ENCODE measurements at places on chromosomes 1 and 21.

DNA sequence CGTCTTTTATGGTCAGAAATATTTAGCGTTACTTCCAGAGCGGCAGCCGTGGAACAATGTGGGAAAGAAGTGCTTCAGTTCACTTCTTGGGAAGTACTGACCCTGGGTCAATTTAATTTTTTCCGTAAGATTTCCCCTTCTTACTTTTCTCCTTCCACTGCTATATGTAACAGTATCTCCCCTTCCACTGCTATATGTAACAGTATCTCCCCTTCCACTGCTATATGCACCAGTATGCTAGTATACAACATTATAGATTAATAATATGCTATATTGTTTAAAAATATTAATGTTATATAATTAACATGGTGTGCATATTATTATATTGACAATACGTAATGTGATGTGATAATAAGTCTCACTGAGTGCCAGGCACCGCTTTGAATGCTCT, 69.7 kb upstream of the ERG start:
- DNase-seq, result no peak

- no peak for DNase-seq
Observed at GRCh38 chr1:12125422-12126355, 41.1 kb upstream of the TNFRSF1B start.

DNA sequence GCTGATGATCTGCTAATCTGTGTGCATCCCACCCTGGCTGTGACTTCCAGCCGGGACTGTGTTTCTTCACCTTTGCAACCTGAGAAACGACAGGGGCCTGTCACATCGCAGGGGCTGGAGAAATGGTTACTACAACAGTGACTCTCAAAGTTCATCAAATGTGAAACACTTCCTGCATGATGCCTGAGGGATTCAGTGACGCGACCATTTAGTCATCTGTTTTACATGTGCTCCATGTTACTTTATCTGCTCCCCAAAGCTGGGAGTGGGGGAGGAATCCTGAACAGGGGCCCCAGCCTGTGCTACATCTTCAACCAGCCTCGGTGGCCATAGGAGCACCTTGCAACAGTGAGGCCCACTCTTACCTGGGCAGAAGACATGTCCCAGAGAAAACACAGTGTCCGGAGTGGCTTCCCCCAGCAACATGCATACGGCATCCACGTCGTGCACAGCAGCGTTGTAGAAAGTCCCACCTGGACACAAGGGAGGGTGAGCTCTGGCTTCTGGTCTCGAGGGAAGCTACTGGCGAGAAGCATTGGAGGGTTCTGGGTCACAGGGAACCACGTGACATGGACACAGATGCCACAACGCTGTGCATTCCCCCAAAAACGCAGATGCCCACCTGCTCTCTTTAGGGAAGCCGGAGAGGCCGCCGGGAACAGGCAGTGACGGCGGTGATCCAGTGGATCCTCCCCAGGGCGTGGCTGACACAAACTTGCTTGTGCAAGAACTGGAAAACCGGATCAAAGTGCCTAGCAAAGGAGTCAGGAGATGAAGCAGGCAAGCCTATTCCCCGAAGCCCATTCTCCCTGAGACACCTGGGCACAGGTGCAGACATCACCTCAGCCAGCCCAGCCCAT, 9.6 kb upstream of the CCDC27 start:
- DNase-seq, result no peak

DNA sequence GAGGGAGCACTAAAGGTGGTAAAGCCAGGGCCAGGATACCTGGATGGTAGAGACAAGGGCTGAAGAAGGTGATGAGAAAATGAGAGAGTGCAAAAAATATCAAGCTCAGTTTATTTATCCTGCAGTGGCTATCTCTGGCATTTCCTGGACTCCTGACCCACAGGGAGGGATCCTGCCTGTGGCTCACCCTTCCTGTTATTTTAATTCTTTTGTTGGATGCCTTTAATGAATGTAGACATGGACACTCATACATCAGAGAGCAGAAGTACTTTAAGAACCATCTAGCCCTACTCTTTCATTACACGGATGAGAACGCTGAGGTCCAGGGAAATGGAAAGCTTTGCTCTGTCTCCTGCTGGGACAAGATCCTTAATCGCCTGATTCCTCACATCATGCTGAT, 20.6 kb downstream of the JUN start:
- DNase-seq, result no peak

DNA sequence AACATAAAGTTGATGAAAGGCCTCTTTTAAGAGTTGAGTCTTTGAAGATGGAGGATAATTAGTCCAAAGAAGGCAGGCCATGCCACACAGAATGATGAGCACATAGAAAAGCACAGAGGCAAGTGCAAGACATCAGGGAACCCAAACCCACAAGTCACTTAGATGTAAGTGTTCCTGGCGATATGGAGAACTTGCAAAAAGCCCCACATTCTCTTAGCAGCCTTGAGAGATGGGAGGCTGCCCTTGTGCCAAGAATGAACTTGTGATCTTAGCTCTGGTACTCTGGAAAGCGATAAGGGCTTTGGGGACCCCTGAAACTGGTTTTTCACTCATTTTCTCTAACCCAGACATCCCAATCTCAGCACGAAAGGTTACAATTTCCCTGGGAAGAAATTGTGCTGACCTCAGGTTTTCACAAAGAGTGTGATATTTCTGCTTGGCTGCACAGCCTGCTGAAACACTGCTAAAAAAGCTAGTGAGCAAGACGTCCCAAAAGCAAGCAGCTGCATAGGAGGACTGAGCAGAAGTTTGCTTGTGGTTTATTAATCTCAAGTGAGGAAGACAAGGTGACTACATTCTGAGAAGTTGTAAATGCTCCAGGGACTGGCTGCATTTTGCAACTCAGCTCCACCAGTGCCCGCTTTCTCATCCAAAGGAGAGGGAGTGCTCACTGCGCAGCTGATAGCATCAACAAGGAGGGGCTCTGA, 496.9 kb upstream of the CAMK1G start:
- DNase-seq, result no peak

DNA sequence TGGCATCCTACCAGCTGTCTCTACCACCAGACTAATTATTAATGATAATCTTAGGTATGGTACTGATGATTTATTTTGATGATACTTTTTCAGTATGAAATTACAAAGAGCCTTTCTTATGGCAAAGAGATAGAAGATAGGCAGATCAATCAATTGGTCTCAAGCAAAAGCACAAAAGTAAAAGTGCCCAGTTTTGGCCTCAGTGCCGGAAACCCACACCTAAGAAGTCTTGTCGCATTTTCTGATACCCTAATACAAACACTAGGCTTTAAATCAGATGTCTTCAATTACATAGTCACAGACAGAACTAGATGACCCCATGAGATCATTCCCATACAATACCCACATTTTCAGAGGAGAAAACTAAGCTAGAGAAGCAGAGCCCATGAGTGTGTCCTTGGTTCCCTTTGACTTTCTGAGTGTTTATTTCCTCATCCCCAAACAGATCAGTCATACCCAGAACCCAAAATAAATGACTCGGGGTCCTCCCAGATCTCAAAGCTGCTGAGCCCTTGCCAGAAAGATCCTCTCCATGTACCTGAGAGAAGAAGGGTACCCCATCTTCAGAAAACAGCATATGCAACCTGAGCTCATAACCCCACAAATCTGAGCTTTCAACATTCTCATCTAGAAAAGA, 7.7 kb downstream of the ITPKB start:
- DNase-seq, result no peak

DNA sequence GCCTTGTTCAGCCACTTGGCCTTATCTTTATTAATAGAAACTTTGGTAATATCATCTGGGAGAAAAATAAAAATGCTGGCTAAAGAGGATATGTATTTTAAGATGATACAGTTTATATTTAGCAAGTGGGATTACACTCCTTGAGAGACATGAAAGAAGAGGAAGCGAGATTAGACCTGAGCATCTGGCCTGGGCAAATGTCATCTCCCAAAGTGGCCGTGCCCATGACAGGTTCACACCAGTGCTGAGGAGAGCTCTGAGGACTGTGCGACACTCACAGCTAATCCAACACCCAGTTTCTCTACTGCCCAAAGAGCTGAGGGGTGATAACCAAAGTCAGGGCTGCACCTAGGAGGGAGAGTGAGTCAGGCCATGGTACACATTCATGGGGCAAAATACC, 121.7 kb upstream of the DUSP10 start:
- no peak for DNase-seq

DNA sequence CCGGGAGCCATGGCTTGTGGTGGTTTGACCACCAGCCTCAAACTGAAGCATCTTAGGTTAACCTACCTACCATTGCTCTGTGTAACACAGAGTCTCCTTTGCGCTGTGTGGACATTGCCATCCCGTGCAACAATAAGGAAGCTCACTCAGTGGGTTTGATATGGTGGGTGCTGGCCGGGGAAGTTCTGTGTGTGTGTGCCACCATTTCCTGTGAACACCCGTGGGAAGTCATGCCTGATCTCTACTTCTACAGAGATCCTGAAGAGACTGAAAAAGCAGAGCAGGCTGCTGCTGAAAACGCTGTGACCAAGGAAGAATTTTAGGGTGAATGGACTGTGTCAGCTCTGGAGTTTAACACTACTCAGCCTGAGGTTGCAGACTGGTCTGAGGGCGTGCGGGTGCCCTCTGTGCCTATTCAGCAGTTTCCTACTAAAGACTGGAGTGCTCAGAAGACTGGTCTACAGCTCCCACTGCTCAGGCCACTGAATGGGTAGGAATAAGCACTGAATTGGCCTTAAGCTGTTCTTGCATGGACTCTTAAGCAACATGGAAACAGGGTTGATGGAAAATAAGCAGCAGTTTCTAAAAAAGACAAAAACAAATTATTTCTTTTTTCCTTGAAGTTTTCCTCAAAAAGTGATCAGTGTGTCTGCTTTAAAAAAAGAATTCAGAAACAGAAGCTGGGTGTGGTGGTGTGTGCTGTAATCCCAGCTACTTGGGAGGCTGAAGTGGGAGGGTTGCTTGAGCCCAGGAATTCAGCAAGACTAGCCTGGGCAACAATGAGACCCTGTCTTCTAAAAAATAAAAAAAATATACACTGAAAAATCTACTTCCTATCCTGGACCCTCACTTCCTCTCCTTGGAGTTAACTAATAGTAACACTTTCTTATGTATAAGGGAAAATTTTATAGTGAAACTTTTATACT, 14.6 kb downstream of the CEP350 start:
- DNase-seq, result no peak

- DNase-seq, result peak; percentile 70
Observed at GRCh38 chr1:66446261-66447001, 87.5 kb upstream of the SGIP1 start.

DNA sequence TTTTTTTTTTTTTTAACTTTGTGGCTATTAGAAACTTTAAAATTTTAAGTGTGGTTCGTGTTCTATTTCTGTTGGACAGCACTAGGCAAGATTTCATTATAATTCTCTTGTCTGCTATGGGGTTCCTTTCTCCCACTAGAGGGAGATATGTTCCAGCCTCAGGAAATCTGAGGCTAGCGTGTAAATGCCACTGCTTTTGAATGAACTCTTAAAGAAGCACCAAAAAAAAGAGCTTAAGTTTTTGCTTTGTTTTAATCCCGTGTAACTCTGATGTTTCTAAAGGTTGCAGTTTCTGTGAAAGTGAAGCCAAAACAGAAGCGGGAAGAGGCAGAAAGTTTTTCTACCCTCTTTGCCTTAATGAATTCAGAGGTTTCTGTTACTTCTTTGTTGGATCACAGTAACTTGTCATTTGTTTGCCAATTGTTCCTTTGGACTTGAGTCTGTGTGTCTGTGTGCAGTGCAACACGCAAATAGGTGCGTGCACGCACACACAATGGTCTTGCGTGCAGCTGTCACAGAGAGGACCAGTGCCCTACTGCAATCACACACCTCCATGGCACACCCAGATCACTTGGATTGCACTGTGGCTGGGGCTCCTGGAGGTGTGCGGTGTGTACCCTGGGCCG, 32.3 kb downstream of the HHAT start:
- no peak for DNase-seq

DNA sequence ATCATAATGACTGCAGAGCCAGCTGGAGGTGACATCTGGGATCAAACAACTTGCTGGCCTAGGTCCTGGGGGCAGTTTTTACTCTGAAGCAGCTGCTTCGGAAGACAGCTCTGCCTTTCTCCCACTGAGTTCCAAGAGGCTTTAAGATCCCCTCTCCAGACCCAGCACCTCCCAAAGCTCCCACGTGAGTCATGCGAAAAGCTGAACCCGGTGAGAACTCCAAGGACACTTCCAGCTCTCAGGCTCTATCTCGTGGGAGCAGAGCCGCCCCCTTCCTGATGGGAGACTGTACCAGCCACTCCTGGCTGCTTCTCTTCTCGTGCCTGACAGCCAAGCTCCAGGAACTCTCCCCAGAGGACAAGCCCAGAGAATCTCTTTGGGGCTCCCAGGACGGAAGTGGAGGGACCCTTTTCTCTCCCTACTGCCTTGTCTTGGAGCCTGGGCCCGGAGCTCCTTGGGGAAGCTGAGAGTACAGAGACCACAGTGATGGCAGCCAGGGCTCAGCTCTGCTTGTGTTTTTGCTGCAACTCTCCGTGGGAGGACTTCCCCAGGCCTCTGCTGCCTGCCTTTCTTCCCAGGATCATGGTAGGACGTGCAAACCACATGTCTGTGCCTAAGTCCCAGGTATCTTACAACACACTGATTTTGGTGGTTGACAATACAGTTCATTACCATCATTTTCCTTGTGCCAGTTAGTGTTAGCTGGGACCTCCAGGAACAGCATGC, 40.6 kb downstream of the STUM start:
- DNase-seq, result no peak

Measured in naive B cell (primary cell).